ENCODE measurements at places on chromosomes 7 and 10.

DNA sequence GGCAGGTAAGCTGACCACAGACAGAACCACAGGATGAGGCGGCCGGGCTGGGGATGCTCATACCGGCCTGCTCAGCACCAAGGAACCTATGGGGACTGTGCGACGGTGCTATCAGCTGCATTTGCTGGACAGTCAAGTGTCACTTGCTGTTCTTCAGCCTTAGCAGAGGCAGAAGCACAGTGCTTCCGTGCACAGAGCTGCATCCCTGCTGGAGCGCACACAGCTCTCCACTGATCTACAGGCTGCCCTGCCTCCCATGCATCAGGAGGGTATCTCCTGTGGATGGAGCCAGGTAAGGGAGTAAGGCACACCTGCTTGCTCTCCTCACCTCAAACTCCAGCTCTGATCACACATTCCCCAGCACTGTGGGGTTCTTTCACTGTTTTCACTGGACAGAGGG, 97.5 kb downstream of the TNS3 start:
- DNase-seq, result no peak

DNA sequence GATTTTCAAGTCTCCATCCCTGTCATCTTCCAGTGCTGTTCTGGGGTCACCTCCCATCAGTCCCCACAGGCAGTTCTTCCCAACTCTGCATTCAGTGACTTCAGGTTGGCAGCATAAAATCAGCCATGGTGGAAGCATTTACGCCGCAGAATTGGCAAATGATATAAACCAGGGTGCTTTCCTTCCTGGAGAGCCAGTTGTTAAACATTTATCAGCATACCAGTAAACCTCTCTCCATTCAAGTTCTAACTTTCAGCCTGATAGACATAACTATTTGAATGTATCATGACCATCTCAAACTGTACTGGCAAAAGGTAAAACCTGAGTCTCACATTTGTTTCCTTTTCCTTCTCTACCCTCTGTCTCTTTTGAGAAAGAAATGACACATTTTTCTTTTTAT, 69.7 kb upstream of the ITPRID1 start:
- no peak for DNase-seq

DNA sequence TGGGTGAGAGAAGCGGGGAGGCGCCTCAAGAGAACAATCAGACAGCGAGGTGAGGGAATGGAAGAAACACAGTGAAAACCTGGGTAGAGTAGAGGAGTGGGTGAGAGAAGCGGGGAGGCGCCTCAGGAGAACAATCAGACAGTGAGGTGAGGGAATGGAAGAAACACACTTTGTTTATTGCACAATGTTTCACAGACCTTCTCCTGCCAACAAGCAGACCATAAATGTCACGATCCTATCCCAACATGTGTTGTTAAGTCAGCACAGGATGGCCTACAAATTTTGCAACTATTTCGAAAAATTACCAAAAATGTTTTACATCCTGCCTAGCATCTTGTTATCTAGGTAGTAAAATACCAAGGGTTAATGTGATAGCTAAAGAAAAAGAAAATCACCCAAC, 115.3 kb downstream of the JAZF1 start:
- no peak for DNase-seq

- no peak for DNase-seq
These were observed 38.5 kb upstream of the STEAP4 start for GRCh38 chr7:88344956-88345832.

GRCh38 chr7:120665068-120665467, 192.9 kb downstream of the TSPAN12 start:
- no peak for DNase-seq

- no peak for DNase-seq
These were observed 55.4 kb downstream of the PNLIPRP2 start for GRCh38 chr10:116676118-116676517.

- DNase-seq, result peak; percentile 41
These were observed 149.8 kb upstream of the HDAC9 start for GRCh38 chr7:18345641-18346234.

DNA sequence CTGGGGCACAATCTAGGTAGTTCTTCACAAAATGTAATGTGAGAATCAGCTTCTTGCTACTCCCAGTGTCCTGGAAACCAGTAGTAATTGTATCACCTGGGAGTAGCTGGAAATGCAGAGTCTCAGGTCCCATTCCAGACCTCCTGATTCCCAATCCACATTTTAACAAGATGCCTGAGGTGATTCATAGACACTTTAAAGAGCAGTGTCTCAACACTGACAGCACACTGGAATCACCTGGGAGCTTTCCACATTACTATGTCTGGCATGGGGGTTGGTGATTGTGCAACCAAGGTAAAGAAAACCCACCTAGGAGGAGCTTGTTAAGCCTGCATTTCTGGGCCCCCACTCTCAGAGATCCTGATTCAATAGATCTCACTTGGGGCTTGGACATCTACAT, 11.1 kb downstream of the DPY19L1 start:
- DNase-seq, result no peak

DNA sequence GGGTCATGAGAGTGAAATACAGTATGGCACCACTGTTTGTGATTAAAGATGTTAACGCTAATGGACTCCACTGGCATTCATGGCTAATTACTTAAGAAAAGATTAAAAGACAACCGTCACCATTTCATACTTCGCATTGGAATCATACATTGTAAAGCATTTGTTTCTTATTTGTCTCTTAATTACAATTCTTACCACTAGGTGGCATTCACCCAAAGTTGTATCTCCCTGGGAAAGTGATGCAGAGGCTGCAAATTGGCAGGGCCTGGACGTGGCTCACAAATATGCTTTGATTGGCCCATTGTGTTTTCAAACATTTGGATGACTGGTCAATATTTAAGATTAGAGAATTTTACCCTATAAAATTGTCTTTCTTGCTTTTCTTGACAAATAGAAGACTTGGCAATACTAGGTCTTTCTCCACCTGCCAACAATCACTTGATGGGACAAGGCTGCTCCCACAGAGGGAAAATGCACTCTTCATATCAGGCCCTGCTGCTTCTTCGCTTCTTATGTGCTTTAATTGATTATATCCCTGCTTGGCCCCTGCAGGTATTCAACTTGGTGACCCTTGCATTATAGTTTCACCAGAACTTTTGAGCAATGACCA, 72.1 kb upstream of the STARD3NL start:
- peak; percentile 50 for DNase-seq

DNA sequence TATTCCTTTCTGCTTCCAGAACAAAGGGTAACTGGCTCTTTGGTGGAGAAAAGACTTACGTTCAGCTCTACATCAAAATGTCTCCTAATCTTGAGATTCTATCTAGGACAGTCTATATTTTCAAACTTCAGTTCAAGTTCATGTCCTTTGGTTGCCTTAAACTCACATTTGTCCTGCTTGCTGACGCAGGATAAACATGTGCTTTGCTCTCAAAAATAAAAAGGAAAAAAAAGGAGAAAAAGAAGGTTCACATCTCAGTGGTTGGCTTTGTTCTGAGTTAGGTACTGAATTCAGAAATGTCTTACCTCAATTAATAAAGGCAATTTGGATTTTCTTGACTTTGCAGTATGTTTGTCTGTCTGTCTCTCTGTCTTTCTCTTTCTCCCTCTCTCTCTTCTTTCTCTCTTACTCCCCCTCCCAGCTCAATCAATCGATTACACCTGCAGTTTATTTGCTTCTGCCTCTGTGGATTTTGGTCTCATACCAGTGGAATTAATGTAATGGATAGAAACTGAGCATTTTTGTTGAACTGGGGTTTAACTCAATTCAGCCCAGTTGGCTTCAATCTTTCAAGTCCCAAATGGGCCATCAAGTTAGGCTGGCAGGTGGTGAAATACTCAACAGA, 72.2 kb upstream of the ADRB1 start:
- DNase-seq, result no peak

GRCh38 chr10:75592791-75593643, 161.6 kb downstream of the LRMDA start:
- no peak for DNase-seq

DNA sequence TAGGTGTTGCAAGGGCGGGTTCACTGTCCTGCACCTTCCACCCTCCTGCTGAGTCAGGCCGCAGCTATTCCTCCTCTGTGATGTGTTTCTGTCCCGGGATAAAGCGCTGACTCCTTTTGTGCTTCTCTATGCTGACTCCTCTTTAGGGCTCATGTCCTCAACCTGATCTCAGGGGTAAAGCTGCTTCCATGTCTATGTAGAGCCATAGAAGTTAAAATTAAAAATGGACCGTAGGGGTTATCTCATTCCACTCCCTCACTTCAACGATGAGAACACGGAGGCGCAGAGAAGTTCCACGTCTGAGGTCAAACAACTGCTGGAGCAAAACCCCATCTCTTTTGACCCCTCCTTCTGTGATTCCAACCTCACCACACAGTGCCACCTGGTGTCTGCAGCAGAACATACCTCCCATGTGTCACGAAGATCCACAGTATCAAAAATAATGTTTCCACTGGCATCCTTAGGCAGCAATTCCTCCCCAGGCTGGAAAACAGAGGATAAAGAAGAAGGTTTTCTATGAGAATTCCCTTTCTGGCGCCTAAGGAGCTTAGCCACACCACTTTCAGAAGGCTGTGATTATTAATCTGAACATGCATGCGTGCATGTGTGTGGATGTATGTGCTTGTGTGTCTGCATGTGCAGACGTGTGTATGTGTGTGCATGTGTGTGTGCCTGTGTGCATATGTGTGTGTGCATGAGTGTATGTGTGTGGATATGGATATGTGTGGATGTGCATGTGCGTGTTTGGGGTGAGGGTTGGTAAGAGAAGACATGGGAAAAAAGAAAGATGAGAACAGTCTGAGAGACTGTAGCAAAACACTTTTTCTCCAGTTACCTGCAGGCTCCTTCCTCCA, 81.2 kb upstream of the UCN3 start:
- no peak for DNase-seq

GRCh38 chr10:129131457-129132132, 335.4 kb upstream of the MGMT start:
- no peak for DNase-seq

DNA sequence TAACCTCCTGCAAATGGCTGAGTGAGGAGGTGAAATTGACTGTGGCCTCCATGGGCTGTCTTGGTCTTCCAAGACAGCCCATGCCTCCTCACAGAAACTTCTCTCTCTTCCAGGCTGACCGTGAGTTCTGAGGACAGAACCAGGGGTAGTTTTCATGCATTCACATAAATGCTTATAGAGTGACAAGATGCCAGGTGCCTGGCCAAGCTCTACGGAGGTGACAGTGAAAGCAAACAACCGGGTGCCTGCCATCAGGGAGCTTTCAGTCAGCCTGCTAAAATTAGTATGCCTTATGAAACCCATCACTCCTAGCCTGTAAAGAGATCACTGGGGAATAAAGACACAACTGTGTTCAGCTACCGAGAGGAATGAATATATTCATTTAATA, 919 bp upstream of the RHOBTB1 start:
- DNase-seq, result no peak

DNA sequence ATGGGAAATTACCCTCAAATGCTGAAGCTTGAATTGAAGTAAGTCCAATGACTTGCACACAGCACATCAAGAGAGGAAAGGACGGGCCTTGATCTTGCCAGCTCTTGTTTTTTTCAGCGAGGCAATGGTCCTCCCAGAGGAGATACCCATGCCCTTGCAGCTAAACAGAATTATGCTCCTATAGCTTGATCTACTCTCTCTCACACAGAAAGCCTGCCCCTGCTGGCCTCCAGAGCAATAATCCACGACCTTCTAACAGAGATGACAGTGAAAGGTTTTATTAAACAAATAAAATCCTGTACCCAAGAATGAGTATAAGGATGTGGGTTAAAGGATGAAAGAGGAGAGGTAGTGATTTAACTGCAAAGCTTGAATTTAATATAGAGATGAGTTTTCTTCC, 268.0 kb downstream of the ADRA2A start:
- DNase-seq, result no peak

- DNase-seq, result peak; percentile 40
These were observed 63.7 kb downstream of the PRKG1 start for GRCh38 chr10:51137756-51138529.

- peak; percentile 34 for DNase-seq
These were observed 102.6 kb downstream of the SH3PXD2A start for GRCh38 chr10:103752680-103753248.

DNA sequence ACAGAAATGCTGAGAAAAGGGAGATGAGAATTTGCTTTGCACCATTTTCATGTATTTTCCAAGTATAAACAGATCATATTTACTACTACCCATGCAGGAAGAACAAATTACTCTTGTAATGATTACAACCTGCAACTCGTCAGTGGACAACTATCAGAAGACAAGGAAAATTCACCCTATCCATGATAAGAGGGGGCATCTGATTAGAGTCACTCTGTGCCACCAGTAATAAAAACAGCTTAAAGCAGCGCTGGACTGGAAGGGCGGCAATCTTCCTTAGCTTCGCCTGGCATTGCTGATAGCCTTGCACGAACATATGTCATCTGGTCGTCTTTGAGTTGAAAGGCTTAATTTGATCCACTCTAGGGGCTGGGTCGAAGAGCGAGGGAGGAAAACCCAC, 162.7 kb downstream of the SFMBT2 start:
- no peak for DNase-seq

GRCh38 chr10:117993166-117993565, 53.6 kb downstream of the RAB11FIP2 start:
- no peak for DNase-seq

- peak; percentile 95 for DNase-seq
These were observed 26.9 kb upstream of the BPGM start for GRCh38 chr7:134619627-134620331.

DNA sequence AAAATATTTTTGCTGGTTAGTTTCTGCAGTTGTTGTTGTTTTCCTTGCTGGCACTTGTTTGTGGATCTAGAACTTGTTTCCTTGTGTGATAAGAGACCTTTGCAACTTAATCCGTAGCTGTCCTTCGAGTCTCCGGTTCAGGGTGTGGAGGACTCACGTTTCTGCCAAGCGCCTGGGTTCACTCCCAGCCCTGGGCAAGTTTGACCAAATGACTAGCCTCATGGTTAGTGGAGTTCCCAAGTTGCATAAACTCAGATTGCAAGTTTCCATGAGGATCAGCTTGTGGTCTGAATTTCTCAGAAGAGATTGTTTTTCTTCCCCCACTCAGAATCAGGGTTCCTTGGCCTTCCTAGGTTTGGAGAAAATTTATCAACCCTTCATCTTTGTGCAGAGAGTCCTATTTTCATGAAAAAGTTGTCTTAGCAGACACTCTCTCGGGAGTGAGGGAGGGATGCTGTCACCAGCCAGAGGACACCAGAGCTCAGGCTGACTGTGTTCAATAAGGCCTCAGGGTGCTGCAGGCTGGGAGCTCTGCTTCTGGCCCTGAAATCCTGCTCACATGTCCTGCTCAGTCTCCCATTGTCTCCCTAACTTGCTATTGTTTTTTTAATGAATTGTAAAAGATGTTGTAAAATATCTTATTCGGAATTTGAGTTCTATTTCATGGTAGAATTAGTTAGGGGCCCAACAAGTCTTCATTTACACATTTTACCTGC, 377.7 kb upstream of the KLF6 start:
- no peak for DNase-seq

- DNase-seq, result no peak
These were observed 49.7 kb downstream of the NRAP start for GRCh38 chr10:113613977-113614690.

DNA sequence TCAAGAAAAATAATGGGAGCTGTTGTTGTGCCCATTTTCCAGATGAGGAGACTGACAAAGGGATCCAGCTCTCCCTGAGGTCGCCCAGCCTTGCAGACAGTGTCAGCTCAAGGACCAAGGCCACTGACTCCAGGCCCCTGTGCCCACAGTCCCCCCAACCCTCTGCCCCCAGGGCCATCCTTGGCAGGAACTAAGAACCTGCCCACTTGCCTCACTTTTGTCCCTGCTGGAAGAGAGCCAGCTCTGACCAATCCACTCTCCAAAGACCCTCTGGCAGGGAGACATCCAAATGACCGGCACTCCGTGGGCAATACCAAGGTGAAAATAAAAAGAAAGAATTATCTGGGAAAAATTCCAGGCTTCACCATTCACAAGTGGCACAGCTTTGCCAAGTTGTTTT, 101.3 kb downstream of the TCERG1L start:
- DNase-seq, result no peak

GRCh38 chr7:136339464-136339863, 362.3 kb upstream of the MTPN start:
- no peak for DNase-seq
